ENCODE measurements at places on chromosomes 12 and 14. TPM values are rescaled to one million over a fixed set of nuclear protein-coding genes. Genes with fewer than 3 reads are reported as not detected.

RPGRIP1 gene
- not detected for total RNA-seq

CCDC197 gene
- not detected for total RNA-seq

SOCS2 gene
- total RNA-seq = 79.8 TPM

ACOT2 gene
- total RNA-seq = 69.3 TPM

TSPAN19 gene
- not detected for total RNA-seq

TMPRSS12 gene
- total RNA-seq = not detected

ATF7IP gene
- total RNA-seq = 64.4 TPM

A2ML1 gene
- 0.27 TPM for total RNA-seq

L2HGDH gene
- 8.8 TPM for total RNA-seq

CIDEB gene
- total RNA-seq = 13.0 TPM

ADAM20 gene
- total RNA-seq = 5.4 TPM

PLA2G1B gene
- not detected for total RNA-seq

KLRB1 gene
- total RNA-seq = 0.22 TPM

MYG1 gene
- total RNA-seq = 46.0 TPM

PRB2 gene
- total RNA-seq = not detected

B3GNT4 gene
- total RNA-seq = not detected

SERPINA3 gene
- total RNA-seq = 200 TPM

FICD gene
- total RNA-seq = 16.7 TPM

SYT1 gene
- total RNA-seq = 0.98 TPM

ARMH4 gene
- 6.8 TPM for total RNA-seq

RHOJ gene
- total RNA-seq = 23.0 TPM

COL2A1 gene
- not detected for total RNA-seq

ACTR10 gene
- 72.9 TPM for total RNA-seq

GZMH gene
- total RNA-seq = not detected

OTUB2 gene
- total RNA-seq = not detected

SIX6 gene
- total RNA-seq = not detected

KITLG gene
- 10.3 TPM for total RNA-seq

EXOC5 gene
- 65.4 TPM for total RNA-seq

P2RX7 gene
- total RNA-seq = 1.5 TPM

STAT6 gene
- 79.0 TPM for total RNA-seq

RBP5 gene
- 2.8 TPM for total RNA-seq

PAWR gene
- total RNA-seq = 83.7 TPM

HOXC5 gene
- total RNA-seq = not detected
